CD4-positive, alpha-beta T cell treated with Interleukin-6 for 4 hours (primary cell): ENCODE measurements at places on chromosomes 7 and 10.

- no peak for DNase-seq
Observed at GRCh38 chr10:90947030-90947960, 26.4 kb upstream of the ANKRD1 start.

GRCh38 chr10:51425431-51425830 is 274.0 kb downstream of the CSTF2T start:
- no peak for DNase-seq

- no peak for DNase-seq
Observed at GRCh38 chr10:70751991-70752390, 33.2 kb downstream of the TBATA start.

GRCh38 chr10:47034441-47035051 is 123.3 kb downstream of the PTPN20 start:
- no peak for DNase-seq

DNA sequence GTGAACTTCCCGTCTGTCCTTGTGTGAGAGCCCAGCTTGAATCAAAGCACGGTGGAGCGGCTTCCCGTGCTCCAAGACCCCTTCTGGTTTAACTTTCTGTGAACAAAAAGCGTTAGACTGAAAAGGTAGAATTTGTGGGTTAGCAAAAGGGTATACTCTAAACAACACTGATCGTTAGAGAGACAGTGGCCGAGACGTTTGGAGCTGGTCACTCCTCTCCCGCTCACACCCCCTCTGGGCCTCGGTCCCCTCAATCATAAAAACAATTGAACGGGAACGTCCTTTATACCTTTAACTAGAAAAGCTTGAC is 502 bp downstream of the PRKRIP1 start:
- no peak for DNase-seq

GRCh38 chr10:119246862-119247549 is 39.6 kb downstream of the GRK5 start:
- DNase-seq = no peak
